ENCODE measurements at places on chromosomes 11 and 22. TPM values are rescaled to one million over a fixed set of nuclear protein-coding genes. Genes with fewer than 3 reads are reported as not detected.

DNA sequence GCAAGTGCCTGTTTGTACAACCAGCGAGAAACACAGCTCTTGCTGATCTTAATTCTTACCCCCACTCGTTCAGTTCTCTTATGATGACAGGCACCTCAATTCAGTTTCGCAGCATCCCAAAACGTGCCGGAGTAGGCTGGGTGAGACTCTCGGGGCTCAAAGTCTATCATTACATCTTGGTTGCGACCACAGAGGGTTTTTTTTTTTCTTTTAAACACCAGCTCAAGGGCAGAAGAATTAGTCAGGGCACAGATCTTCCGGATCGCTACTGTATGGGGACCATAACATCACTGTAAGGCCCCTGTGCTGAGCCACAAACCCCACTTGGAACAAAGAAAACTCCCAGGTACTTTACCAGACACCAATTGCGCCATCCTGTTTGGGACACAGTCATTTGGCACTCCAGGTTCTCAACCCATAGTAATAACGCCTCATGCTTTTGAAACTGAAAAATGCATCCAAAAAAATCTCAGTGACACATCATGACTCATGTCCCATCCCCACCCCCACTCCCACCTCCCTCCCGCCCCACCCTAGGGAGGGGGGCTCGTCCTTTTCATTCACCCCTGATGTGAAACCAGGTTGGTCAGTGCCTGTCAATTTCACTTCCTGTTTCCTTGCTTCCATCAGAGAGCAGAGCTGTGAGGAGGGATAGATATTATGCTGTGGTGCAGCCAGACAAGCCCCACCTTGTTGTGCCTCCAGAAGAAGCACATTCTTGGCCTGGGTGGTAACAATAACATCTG is 41.0 kb upstream of the CD5 start:
- peak; percentile 22 for DNase-seq

OR4D5 gene
- 0.27 TPM for total RNA-seq

DNA sequence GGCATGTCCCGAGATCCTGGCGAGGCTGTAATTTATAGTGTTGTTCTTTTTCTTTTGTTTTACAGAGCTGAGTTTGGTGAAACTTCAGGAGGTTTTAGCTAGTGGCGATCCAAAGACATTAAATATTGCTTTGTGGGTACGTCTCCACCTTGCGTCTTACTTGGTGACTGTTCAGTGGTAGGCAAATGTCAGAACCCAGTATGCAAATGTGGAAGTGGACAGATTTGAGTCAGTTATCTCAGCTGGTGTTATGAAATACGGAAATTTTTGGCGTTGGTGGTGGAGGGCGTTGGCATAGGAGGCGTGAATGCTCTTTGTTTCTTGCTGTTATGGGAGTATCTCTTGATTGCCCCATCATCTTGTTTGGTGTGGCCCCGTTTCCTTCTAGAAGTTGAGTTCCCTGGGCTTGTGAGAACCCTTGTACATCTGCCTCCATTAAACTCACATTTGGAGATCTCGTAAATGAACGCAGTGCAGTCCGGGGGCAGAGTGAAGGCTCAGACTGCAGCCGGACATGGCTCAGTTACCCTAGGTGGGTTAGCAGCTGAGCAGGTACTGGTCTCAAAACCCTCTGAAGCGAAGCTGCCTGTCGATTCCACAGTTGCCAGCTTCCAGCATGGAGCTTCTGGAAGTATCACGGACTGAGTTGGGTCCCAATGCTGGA is 39.9 kb downstream of the PTPRJ start:
- no peak for DNase-seq

GRCh38 chr22:45423524-45423923 is 10.0 kb downstream of the RIBC2 start:
- no peak for DNase-seq

DNA sequence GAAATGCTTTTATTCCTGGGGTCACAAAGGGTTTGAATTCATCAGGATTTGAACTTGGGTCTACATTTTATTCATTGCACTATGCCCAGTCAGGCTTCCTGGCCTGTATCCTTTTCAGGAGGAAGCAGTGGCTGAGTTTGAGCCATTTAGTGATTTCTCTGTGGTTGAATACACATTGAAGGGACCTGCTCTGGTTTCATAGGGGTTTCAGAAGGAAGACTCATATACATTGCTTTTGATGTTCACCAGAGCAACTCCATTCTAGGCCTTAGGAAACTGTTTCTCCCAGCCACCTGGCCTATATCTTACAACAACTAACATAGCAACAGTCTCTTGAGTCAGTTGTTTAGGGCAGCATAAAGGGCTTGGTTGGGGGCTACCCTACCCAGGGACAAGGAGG is 165.7 kb downstream of the INSC start:
- no peak for DNase-seq

SCGB1C1 gene
- not detected for total RNA-seq

YAP1 gene
- total RNA-seq, result not detected

TRPC6 gene
- total RNA-seq, result 0.27 TPM

RGL4 gene
- 12.1 TPM for total RNA-seq

RIMBP3B gene
- total RNA-seq, result 1.6 TPM

OR5AS1 gene
- not detected for total RNA-seq

DNA sequence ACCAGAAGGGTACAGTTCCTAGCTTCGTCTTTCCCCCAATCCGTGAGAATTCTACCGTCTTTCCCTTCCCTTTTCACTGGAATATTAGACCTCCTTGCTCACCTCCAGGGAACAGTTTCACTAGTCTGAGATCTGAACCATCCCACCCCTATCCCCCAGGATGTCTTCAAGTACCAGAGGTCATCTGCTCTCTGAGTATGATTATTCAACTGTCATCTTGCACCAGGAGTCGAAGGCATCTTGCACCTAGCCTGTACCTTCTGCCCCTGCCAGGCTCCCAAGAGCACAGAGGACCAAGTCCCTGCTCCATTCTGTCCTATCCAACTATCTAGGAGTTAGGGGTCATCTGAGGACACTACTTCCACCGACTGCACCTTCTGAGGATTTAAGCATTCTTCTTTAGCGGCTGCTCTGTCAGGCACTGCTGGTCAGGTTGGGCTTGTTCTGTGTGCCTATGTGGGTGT is 804 bp downstream of the ACER3 start:
- DNase-seq, result no peak

GRCh38 chr11:124863826-124864165 is 1.4 kb upstream of the ROBO3 start:
- no peak for DNase-seq

RIBC2 gene
- total RNA-seq, result 0.54 TPM

GRCh38 chr11:45354976-45355705 is 69.0 kb upstream of the SYT13 start:
- peak; percentile 97 for DNase-seq

DNA sequence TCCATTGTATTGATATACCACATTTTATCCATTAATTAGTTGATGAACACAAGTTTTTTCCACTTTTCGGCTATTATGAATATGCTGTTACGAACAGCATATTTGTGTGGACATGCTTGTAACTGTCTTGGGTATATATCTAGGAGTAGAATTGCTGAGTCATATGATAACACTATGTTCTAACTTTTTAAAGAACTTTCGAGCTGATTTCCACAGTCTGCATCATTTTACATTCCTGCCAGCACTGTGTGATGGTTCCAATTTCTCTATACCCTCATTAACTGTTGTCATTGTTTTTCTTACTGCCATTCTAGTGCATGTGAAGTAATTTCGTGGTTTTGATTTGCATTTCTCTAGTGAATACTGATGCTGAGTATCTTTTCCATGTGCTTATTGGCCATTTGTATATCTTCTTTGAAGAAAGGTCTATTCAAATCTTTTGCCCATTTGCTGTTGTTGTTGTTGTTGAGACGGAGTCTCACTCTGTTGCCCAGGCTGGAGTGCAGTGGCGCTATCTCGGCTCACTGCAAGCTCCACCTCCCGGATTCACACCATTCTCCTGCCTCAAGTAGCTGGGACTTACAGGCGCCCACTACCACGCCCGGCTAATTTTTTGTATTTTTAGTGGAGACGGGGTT is 7.4 kb upstream of the RCE1 start:
- DNase-seq, result no peak

DNA sequence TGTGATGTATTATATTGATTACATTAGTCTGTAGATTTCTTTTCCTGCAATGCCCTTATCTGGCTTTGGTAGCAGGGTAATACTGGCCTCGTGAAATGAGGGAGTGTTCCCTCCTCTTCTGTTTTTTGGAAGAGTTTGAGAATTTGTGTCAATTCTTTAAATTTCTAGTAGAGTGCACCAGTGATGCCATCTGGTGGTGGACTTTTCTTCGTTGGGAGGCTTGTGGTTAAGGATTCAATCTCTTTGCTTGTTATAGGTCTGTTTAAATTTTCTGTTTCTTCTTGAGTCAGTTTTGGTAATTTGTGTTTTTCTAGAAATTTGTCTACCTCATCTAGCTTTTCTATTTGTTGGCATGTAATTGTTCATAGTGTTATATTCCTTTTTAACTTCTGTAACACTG is 18.9 kb downstream of the SHANK3 start:
- DNase-seq, result no peak

DNA sequence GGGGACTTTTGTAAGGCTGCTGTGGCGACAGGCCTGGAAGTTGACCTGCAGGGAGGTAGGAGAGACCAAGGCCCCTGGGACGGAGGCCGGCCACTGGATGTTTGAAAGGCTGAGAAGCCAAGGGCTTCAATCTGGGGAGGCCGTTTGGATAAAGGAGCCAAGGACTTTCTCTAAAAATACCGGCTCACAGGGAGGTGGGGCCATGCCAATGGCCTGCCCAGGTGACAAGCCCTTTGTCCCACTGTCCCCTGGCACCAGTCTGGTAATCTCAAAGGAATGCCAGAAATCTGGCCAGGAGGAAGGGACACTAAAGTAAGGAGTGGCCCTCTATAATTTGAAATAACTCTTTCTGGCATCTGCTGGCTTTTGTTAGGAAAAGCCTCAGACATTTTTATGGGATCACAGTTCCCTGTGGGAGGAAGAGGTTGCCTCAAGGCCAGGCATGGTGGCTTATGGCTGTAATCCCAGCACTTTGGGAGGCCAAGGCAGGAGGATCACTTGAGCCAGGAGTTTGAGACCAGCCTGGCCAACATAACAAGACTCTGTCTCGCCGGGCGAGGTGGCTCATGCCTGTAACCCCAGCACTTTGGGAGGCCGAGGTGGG is 1.9 kb upstream of the CHKA start:
- DNase-seq, result no peak

GRCh38 chr11:58926695-58927094 is 12.6 kb upstream of the GLYATL1 start:
- no peak for DNase-seq

DNA sequence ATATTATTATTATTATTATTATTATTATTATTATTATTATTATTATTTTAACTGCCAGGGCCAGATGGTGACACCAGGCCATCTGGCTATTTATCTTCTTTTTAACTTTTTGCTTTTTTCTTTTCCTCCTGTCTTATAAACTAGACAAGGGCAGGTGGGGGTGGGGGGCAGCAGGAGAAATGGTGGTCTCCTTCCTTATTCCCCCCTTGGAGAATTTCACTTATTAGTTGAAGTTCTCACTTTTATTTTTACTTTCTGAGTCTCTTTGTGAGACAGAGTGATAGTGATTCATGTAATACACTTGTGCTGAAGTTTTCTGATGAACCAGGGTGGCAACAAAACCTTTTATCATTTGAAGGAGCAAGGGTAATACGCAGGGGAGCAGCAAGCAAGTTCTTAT is 96.3 kb upstream of the ALKBH3 start:
- no peak for DNase-seq

GRCh38 chr11:117874253-117874909 is 2.1 kb downstream of the FXYD6 start:
- DNase-seq, result no peak

DNA sequence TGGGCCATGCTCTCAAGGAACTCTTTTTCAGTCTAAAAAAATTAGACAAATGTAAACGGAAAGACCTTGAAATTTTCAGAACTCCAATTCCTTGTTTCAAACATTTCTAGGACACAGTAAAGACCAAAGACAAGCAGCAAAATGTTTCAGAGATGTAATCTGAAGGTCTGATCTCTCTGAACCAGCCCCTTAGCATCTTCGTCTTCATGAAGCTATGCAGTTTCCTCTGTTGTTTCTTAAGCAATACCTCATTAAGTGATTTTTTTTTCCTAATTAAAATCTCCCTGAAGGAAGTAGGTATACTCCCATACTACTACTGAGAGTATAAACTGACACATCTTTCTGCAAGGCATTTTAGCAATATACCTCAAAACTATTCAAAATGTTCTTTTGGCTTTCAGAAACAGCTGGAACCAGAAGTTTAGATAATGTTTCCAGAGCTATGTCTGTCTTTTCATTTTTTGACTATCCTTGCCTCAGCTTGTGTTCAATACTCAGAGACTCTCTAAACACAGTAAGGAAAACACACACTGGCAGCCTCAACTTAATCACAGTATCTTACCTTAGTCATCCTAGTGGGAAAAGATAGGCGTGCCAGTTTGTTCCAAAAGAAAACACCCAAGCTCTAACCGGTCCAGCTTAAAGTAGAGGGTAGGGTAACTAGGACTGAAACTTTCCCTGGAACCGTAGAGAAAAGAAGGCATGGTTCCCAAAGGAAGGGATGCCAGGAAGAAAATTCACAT is 25.1 kb downstream of the SBF2 start:
- no peak for DNase-seq

DNA sequence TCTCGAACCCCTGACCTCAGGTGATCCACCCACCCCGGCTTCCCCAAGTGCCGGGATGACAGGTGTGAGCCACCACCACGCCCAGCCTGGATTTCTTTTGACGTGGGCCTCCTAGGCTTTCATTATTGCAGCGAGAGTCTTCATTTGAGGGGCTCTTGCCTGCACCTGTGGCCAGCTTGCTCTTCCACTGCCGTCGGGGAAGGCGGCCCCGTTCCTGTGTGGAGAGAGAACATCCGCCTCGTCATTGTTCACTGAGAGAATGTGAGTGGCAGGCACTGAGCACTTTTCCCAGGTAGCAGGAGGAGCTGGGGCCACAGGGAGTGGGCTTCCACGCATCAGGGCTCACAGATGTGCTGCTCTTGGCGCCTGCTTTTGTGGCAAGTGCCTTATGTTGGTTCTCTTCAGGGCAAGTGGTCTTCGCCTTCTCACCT is 365.0 kb downstream of the TBC1D22A start:
- no peak for DNase-seq

KCNQ1 gene
- total RNA-seq, result 1.1 TPM

TRIM49D2 gene
- total RNA-seq, result not detected

GRCh38 chr11:70130636-70131035 is 52.5 kb downstream of the ANO1 start:
- no peak for DNase-seq

DNA sequence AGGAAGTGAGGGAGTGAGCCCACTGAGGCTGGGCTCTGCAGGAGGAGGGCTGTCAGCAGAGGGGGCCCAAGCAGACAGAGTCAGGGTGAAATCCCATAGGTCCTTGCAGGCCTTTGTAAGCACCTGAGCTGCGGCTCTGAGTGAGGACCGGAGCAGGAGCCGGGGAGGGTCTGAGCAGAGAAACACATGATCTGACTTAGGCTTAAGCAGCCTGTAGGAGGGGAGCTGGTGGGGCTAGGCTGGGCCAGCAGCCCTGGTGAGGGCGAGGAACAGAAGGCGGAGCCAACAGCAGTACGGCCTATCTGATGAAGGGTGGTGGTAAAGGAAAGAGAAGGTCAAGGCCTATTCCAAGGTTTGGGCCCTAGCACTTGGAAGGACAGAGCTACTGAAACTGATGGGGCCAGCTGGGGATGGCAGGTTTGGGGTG is 26.9 kb upstream of the CBX7 start:
- no peak for DNase-seq

- no peak for DNase-seq
Measured at GRCh38 chr11:19979519-19979845, 180.8 kb downstream of the DBX1 start.

- DNase-seq, result no peak
Measured at GRCh38 chr11:131253142-131253655, 117.2 kb upstream of the NTM start.
